Stimulated activated CD4-positive, alpha-beta T cell treated with anti-CD3 and anti-CD28 coated beads, Interleukin-2, amount 100 ng/mL, for 48 hours (primary cell): ENCODE measurements at places on chromosomes 7 and 10.

- DNase-seq = no peak
Measured at GRCh38 chr10:128744811-128745305, 618.6 kb upstream of the MKI67 start.

- DNase-seq = no peak
Measured at GRCh38 chr10:46560952-46561351, 4.5 kb upstream of the GPRIN2 start.

DNA sequence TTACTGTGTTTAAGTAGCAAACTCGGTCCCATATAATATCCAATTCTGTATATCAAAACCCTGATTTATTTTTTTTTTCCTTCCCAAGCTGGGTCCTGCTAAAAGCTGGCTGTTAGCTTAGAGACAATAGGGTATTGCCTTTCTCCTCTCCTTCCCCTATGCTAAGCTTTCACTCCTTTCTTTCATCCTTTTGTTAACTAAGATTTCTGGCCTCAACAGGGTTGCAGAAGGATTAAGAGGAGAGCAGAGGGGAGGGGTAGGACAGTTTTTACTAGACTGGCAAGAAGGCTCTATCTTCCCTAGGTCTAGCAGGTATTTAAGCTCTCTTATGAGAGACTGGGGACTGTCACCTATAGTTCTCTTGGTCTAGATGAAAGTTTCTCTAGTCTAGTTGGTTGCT lies 229.2 kb downstream of the KCND2 start:
- no peak for DNase-seq

- no peak for DNase-seq
Measured at GRCh38 chr7:26978146-26978545, 113.8 kb upstream of the SKAP2 start.

- DNase-seq = no peak
Measured at GRCh38 chr10:17710181-17710580, 41.8 kb upstream of the TMEM236 start.

DNA sequence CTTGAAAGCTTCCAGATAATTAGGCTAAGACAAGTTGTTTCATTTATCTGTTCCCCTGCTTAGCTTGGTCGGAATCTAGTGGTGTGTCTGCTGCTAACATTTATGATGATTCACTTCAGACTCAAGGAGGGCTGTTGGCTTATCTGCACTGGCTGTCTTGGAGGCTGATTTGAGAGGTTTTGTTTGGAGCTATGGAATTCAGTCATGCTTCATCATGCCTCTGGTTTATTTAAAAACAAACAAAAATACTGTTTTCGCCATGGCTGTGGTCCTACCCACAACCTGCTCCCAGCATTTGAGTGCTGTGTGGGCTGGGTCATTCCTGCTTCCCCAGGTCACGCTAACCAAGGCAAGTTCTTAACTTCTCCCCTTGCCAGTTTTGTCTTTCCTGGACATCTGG lies 11.7 kb upstream of the ARPC1B start:
- DNase-seq = no peak

DNA sequence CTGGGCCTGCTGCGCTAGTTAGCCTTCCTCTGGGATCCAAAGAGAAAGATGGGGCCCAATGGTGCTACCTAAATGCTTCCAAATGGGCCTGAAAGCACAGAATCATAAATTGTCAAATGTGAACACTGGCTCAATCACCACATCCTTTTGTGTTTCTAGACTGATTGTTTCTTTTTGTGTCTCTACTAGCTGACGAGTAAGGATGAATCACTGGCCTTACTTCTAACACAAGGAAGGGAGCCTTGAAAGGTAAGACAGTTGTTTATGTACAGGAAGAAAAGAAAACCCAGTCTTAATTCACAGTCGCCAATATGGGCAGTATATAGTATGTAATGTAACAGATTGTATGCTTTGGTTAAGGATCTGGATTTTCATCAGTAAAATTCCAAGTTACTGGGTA lies 89.5 kb downstream of the ZNF92 start:
- no peak for DNase-seq

DNA sequence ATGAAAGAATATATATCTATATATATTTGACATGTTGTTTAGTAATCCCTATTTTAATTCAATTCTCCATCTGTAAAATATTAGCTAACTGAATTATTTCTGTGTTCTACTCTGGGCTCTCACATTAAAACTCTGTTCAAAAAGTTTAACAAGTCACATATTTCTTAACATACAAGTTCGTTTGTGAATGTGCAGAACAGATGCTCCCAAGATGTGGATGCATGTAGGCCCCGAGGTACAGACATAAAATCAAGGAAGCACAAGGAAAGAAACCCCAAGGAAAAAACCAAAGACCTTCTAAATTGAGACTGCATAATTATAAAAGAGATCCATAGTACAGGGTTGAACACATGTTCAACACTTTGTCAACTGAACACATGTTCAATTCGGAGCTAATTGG lies 175.1 kb downstream of the LRRTM3 start:
- DNase-seq = no peak

GRCh38 chr7:4269746-4270145 lies 412.3 kb upstream of the FOXK1 start:
- no peak for DNase-seq

- no peak for DNase-seq
Measured at GRCh38 chr7:155674556-155674955, 30.1 kb downstream of the RBM33 start.

DNA sequence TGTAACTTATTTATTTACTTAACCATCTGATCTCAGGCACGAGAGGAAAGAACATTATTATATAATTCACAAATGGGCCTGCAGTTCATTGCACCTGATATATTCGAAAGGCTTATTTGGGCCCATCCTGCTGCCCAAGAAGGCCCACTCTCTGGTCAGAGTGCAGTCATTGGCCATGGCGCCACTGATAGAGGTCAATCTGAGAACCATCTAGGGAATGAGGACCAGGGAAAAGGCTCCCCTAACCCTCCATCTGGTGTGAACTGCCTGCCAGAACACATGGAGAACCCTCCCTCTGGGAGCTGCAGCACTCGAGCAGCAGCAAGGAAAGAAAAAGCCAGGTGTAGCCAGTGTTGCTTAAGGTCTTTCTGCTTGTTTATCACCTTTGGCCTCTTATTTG lies 136.6 kb downstream of the REEP3 start:
- DNase-seq = no peak

GRCh38 chr7:117384688-117385362 lies 42.5 kb downstream of the ASZ1 start:
- no peak for DNase-seq

GRCh38 chr10:34291466-34292193 lies 523.5 kb downstream of the PARD3 start:
- DNase-seq = no peak

- DNase-seq = no peak
Measured at GRCh38 chr10:36779238-36779846, 346.1 kb upstream of the ANKRD30A start.

GRCh38 chr10:36023939-36024338 lies 381.8 kb upstream of the FZD8 start:
- DNase-seq = no peak

DNA sequence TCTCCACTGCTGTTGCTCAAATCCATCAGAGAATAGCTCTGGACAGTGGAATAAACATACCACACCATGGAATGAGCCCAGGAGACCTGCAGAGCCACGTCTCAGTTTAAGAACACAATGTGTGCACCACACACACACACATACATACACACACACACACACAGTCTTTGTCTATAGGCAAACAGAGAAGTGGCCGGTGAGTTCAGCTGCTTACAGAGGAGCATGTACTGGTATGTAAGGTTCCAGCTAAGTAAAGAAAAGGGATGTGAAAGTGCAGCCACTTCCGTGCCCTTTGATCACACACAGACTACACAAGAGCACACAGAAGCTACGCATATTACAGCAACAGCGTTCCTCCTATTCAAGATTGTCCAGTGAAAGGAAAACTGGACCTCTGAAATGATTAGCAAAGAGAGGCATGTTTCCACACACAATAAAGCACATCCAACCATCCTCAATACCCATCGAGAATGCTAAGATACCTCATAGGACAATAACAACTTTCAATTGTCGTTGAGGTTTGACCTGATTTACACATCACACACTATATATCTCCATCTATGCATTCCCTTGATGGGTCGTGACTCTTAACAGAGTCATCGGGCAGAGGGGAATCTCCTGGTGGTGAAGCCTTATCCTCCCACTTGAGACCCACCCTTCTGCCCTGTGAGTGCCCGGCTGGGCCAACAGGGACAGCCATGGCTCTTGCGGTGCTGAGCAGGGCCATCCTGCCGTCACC lies 23.6 kb downstream of the SLC35B4 start:
- no peak for DNase-seq

DNA sequence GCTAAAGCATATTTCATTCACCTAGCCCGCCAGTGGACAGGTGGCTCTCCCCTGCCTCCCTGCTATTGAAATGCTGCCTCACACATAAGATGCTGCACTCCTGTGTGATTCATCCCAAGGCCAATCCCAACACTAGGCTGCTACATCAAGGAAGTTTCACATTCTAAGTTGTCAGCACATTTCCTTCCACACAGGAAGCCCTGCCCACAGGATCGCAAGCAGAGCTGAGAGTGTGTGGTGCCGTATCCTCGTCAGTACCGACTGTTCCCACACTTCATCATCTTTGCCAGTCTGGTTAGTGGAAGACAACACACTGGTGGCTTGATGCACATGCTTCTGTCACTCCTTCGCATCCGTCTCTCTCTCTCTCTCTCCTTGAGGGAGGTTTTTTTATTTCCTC lies 194.3 kb upstream of the PPP2R2D start:
- no peak for DNase-seq

- DNase-seq = no peak
Measured at GRCh38 chr7:126715076-126715475, 537.7 kb downstream of the GRM8 start.

DNA sequence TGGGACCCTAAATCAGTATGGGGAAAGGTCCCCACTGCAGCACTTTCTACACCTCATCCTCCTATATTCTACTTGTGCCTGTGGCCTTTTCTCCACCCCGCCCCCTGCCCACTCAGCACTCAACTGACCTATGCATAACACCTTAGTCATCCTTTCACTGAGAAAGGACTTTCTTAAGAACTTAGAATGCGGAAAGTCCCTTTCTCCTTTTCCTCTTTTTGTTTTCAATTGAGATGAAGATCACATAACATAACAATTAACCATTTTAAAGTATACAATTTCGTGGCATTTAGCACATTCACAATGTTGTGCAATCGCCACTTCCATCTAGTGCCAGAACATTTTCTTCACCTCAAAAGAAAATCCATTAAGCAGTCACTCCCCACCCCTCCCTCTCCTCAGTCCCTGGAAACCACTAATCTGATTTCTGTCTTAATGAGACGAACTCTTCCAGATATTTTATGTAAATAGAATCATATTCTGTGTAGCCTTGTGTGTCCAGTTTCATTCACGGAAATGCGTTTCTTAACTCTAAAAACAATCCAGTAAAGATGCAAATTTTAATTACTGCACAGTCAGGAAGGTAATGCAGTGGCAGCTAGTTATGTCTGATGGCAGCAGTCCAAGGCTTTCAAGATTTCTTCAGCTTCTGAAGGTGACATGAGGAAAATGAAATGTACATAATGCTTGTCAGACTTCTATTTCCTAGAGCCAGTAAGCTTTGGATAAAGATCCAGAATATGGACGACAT lies 41.7 kb downstream of the FAS start:
- peak; percentile 40 for DNase-seq

DNA sequence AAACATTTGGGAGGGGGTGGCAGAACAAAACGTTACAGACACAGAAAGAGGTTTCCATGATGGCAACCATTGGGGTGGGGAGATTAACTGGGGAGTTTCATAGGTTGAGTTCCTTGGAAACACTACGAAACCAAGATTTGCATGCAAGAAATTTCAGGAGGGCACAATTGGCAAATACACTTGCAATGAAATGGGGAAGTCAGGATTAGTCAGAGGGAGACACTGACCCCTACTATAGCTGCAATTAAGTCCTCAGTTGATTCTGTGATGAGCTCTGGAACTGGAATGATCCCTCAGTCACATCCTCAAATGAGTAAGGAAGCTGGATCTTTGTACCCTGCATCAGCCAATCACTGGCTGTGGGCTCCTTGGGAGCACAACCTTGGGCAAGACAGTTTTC lies 22.1 kb downstream of the CPEB3 start:
- no peak for DNase-seq

DNA sequence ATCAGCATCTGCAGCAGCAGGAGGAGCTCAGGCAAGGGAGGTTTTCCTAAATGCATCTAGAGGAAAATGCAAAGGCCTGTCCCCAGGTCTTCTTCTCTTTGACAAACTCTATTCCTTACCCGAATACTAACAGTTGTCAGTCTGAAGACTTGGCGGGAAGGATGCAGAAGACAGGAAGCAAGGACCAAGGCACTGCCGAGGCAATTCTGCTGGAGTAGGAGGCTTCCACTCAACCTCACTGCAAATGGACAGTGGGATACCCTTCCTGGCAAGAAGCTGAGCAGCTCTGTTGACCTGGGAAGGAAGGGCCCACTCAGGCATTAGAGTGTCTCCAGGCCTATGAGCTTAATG lies 373.0 kb downstream of the CCSER2 start:
- no peak for DNase-seq
